ENCODE measurements at places on chromosomes 2 and 18.

DNA sequence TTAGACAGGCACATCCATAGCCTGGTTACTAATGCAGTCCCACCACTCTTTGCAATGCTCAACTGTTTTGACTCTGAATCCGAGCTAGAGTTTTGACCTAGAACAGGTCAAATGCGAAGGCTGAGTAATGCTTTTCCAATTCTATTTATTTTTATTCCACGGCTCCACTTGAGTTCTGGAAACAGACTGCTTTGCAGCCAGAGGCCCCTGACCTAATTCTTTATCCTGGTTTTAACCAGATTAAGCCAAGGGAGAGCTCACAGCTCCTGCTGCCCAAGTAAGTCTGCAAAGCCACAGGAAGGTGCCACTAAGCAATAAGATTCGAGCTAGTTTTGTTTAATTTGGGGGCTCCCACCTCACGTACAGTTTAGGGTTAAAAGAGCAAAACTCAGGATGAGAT, 51.4 kb downstream of the MREG start:
- no peak for DNase-seq
- no peaks in the 10 kb centered on the region for H3K27me3 ChIP-seq
- peaks cover 21% of the 10 kb centered on the region for H3K36me3 ChIP-seq
- no peak overlapping the region for H3K4me3 ChIP-seq
- peaks cover 3% of the 10 kb centered on the region for H3K4me1 ChIP-seq
- no peak overlapping the region for H3K27ac ChIP-seq

DNA sequence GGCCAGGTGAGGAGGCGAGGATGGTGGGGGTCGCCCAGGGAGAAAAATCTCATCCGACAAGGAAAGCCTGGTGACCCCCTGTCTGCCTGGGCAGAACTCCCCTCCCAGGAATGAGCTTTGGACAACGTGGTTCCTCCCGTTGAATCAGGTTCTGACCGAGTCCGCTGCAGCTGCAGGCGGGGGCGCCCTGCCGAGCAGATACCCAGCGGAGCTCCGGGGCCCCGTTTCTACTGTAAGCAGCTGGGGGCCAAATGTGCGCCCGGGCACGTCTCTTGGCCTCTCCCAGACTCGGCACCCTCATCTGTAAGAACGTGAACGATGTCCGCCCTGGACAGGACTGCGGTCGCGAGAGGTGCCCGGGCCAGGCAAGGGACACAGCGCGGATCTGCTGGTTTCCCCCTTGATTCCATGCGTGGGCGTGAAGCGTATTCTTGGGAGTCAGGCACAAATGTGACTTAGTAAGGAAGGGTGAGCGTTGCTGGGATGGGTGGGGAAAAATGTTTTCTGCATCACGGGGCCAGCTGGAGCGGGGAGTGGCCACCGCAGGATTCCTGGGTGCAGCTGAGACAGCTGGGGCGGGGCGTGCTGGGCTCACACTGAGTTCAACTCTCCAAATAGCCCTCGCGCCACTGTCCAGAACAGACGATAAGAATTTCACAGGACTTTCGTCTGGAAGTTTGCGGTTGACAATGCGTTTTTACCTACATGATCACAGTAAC, 20.2 kb upstream of the TUBB6 start:
- DNase-seq: no peak
- H3K36me3 ChIP-seq: no peaks in the 10 kb centered on the region
- H3K4me1 ChIP-seq: peaks cover 6% of the 10 kb centered on the region
- no peak overlapping the region for H3K27ac ChIP-seq

- H3K27ac ChIP-seq: no peak overlapping the region
- H3K36me3 ChIP-seq: peaks cover 4% of the 10 kb centered on the region
- no peak for DNase-seq
Measured at GRCh38 chr2:120307482-120307881, 38.5 kb upstream of the INHBB start.

GRCh38 chr2:3469486-3469885, 49.8 kb downstream of the ADI1 start:
- no peaks in the 10 kb centered on the region for H3K4me1 ChIP-seq
- no peak overlapping the region for H3K4me3 ChIP-seq
- peaks cover 88% of the 10 kb centered on the region for H3K36me3 ChIP-seq
- no peaks in the 10 kb centered on the region for H3K27me3 ChIP-seq
- no peak overlapping the region for H3K27ac ChIP-seq
- DNase-seq: no peak

- no peaks in the 10 kb centered on the region for H3K36me3 ChIP-seq
- H3K27ac ChIP-seq: no peak overlapping the region
- H3K4me3 ChIP-seq: no peak overlapping the region
- peaks cover 46% of the 10 kb centered on the region for H3K4me1 ChIP-seq
Measured at GRCh38 chr2:433216-433615, 145.3 kb upstream of the ALKAL2 start.

DNA sequence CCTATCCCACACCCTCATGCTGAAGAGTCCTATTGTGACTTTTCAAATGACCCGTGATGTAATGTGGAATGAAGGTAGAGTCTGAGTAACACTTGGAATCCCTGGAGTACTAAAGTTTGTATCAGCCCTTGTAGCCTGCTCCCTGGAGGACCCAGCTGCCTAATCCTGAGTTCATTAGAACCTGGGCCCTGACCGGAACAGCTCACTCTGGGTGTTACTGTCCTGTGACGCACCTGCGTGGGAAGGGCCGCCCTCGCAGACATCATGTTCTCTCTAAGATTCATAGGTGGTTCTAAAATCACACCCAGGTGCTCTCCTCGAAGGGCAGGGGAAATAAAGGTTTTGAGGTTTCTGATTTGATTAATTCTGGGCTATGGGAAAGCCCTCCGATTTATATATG, 62.3 kb downstream of the NCK2 start:
- H3K4me1 ChIP-seq: peaks cover 91% of the 10 kb centered on the region
- DNase-seq: no peak
- H3K36me3 ChIP-seq: peaks cover 14% of the 10 kb centered on the region
- no peaks in the 10 kb centered on the region for H3K27me3 ChIP-seq
- no peak overlapping the region for H3K27ac ChIP-seq

- peaks cover 2% of the 10 kb centered on the region for H3K27me3 ChIP-seq
- no peak overlapping the region for H3K27ac ChIP-seq
- H3K36me3 ChIP-seq: no peaks in the 10 kb centered on the region
- peaks cover 4% of the 10 kb centered on the region for H3K4me1 ChIP-seq
Measured at GRCh38 chr2:98839292-98839691, 96.7 kb downstream of the CRACDL start.

GRCh38 chr18:45852631-45853030, 27.2 kb downstream of the SIGLEC15 start:
- peaks cover 4% of the 10 kb centered on the region for H3K4me1 ChIP-seq
- H3K27ac ChIP-seq: no peak overlapping the region
- no peak for DNase-seq
- no peaks in the 10 kb centered on the region for H3K27me3 ChIP-seq

- H3K36me3 ChIP-seq: no peaks in the 10 kb centered on the region
- peaks cover 2% of the 10 kb centered on the region for H3K4me1 ChIP-seq
- no peak for DNase-seq
- H3K27ac ChIP-seq: no peak overlapping the region
- no peak overlapping the region for H3K4me3 ChIP-seq
Measured at GRCh38 chr18:34991152-34991551, 50.1 kb upstream of the MAPRE2 start.

DNA sequence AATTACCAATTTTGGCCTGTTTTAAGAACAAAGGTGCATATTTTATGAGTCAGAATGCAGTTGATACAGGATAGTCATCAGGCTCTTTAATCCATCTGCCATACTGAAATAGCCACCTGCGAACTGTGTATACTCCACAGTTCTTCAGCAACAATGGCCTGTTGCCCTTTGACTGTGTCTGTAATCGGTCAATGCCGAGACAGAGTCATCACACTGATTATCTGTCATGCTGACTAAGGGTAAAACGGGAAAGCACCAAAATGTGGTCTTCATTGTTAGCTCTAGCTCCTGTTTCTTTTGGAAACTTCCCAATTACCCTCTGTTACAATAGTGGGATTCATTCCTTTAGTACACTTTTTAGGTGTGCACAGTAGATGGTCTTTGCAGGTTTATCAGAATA, 871.7 kb downstream of the DPP10 start:
- H3K4me3 ChIP-seq: no peak overlapping the region
- no peaks in the 10 kb centered on the region for H3K36me3 ChIP-seq
- no peaks in the 10 kb centered on the region for H3K27me3 ChIP-seq
- H3K27ac ChIP-seq: no peak overlapping the region

- H3K4me1 ChIP-seq: no peaks in the 10 kb centered on the region
- no peaks in the 10 kb centered on the region for H3K36me3 ChIP-seq
Measured at GRCh38 chr2:238700506-238701340, 147.2 kb upstream of the TWIST2 start.

DNA sequence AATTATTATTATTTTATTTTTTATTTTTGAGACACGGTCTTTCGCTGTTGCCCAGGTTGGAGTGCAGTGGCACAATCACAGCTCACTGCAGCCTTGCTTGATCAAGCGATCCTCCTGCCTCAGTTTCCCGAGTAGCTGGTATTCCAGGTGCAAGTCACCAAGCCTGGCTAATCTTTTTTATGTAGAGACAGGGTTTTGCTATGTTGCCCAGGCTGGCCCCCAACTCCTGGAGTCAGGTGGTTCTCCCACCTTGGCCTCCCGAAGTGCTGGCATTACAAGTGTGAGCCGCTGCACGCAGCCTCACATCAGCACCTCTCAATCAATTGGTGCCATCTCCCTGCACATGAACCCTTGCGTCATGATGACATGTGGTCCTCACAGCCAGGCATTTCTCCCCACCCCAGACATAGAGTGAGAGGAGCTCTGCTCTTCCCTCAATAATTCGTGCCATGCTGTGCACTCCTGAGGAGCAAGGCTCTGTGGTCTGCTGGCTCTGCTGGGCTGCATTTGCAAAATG, 5.9 kb downstream of the INPP5D start:
- DNase-seq: no peak
- no peak overlapping the region for H3K4me3 ChIP-seq
- H3K27ac ChIP-seq: no peak overlapping the region
- H3K36me3 ChIP-seq: peaks cover 73% of the 10 kb centered on the region
- no peaks in the 10 kb centered on the region for H3K27me3 ChIP-seq

DNA sequence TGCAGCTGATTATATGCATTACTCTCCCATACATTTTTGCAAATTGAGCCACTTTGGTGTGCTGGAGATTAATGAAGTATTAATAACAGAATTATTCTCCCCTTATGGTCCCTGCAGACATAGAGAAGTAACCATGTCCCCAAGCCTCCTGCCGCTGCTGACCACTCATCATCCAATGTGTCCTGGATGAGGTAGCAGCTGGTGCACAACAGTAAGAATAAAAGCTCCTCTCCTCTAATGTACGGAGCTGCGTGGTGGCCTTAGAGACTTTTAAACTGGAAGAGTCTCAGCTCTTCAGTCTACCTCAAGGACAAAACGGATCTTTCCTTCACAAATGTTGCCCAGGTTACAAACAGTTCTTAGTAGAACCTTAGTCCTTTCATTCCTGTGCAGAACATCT, 37.7 kb downstream of the TPO start:
- no peak overlapping the region for H3K27ac ChIP-seq
- no peaks in the 10 kb centered on the region for H3K36me3 ChIP-seq
- H3K4me3 ChIP-seq: no peak overlapping the region
- no peak for DNase-seq

- H3K27ac ChIP-seq: no peak overlapping the region
- peaks cover 3% of the 10 kb centered on the region for H3K27me3 ChIP-seq
- no peaks in the 10 kb centered on the region for H3K36me3 ChIP-seq
- no peaks in the 10 kb centered on the region for H3K4me1 ChIP-seq
- DNase-seq: no peak
Measured at GRCh38 chr2:208042450-208042849, 17.1 kb upstream of the PLEKHM3 start.

All from activated B cell treated with CpG ODN at 0.5 μM for 24 hours (primary cell).